ENCODE measurements at places on chromosomes 3 and 15.

- DNase-seq = no peak
Measured at GRCh38 chr3:41115069-41115468, 84.2 kb upstream of the CTNNB1 start.

- no peak for DNase-seq
Measured at GRCh38 chr15:22863356-22863755, 24.9 kb downstream of the NIPA2 start.

DNA sequence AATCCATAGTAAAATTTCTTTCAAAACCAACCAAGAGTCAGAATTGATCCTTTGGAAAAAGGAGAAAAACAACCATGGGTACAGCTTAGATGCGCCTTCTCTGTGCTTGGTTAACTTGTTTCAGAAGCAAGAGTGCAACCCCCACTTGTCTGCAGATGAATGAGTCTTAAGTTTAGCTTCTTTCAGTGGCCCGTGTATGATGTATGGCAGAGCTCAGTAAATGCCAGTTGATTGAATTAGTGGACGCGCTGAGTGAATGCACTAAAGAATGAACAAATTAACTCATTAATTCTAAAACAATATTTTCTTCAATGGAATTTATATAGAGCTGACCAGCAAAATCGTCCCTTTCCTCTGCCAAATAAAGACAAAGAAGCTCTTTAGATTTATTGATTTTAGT lies 67.0 kb upstream of the ARHGEF3 start:
- no peak for DNase-seq

DNA sequence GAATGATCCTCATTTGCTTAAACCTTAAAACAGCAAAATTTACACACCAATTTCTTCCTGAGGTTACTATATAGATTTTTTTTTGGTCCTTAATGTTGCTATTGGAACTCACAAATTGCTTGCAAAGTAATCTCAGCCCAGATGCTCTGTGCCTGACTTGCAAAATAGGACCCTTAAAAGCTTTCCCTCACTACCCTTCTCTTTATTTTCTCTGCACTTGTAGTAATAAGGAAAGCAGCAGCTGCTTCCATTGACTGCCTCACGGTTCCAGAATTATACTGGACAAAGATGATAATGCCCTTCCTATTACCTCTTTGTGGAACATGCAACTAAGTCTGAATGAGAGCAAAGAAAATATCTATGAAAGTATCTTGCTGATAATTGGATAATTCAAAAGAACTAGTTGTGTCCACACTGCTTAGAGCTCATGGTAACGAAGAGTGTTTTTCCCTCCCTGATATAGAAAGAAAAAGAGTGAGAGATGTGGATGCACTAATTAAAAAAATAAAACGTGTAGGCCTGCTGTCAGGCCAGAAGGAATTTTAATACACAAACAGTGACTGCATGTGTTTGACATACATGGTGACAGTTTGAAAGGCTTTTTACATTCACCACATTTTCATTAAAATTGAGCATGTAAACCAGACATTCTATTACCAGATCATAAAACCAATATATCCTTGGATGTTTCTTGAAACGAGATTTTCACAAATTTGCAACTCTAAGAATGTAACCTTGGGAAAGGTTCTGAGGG lies 783.1 kb downstream of the GBE1 start:
- no peak for DNase-seq

- DNase-seq = no peak
Measured at GRCh38 chr15:59165726-59166125, 40.9 kb upstream of the LDHAL6B start.

DNA sequence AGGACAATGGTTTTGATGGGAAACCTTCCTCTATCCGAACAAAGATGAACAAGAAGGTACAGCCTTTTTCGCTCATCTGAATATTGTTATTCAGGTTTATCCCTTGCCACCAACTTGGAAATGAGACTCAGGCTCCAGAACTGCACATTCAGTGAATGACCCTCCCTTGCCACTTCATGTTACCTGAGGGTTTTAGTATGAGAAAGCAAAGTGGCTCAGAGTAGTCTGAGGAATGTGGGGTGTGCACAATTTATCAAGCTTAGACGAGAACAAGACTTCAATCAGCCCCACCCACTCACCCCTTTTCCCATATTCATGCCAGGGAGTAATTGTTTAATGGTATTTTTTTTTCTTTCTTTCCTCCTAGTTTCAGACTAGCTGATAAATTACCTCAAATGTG lies 265.3 kb upstream of the POU1F1 start:
- no peak for DNase-seq

- DNase-seq = no peak
Measured at GRCh38 chr15:38093931-38094330, 158.7 kb upstream of the SPRED1 start.

DNA sequence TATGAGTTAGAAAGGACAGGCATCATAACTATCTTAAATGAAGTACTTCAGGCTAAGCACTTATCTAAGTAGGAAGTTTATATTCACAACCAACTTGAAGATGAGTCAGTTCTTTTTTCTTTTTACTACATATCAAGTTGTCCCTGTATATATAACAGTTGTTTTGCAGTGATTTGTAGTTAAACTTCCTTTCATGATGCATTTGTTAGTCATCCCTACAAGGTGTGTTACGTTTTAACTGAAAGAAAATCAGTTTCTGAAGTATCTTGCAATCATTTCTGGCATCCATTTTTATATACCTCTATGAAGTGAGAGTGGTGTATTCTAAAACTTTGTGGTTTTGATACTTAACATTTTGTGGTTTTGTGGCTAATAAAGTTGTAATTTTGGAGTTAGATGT lies 46.1 kb downstream of the ZFAND6 start:
- DNase-seq = no peak

DNA sequence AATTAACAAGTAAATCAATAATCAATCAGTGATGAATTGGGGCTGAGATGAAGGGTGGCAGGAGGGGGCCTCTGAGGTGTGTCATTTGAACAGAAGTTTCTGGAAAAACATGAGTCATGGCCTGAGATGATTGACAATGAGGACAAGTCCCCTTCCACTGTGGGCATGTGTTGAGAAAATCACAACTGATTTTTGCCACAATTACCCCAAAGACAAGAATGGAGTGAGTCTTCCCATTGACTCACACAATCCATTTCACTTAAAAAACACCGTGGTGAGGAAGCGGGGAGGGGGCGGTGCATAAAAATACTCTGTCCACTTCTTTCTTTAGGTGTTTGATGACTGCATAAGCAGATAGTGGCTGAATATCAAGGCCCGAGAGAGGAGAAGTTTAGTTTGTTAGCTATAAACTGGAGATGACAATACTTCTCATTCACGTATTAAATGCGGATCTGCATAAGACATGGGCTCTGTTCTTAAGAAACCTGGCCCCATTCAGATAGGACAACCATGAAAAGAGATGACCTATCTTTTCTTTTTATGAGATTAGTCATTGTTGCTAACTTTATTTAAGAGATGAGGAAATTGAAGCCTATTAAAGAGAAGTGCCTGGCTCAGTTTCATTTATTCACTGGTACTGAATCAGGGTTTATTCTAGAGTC lies 34.7 kb downstream of the SHC4 start:
- DNase-seq = peak; percentile 3

DNA sequence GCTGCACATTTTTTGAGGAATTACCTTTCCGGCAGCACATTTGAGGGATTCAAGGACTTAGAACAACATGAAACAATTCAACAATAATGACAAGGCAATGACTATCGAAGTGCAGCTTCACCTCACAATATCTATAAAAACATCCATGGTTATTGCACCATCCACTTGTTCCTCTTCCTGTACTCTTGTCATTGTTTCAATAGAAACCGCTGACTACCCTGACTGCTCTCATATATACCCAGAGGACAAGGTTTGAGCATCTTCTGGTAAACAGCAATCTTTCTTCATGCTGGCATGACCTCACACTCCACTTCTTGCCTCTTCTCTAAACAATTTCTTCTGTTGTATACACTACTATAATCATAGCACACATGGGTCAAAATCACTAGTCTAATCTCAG lies 864.9 kb downstream of the FHIT start:
- DNase-seq = no peak

DNA sequence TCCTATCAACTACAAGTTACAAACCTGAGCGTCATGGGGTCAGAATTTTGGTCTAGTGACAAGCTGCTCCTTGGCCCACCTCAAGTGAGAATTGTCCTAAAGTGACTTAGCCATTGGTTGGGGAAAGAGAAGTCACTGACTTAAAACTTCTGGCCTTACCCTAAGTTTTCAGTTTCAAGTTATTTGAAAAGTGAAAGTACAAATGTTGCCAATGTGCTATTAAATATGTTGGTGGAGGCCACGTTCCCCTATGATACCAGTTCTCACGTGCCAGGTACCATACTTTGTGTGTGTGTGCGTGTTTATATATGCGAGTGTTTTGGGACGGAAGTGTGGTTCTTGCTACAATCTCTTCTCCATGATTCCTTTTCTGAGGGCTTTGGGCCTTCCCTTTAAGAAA lies 22.6 kb upstream of the RASGRP1 start:
- no peak for DNase-seq

GRCh38 chr3:72505539-72506405 lies 342.5 kb downstream of the SHQ1 start:
- no peak for DNase-seq

- DNase-seq = no peak
Measured at GRCh38 chr15:49306551-49306950, 116.5 kb upstream of the FGF7 start.

DNA sequence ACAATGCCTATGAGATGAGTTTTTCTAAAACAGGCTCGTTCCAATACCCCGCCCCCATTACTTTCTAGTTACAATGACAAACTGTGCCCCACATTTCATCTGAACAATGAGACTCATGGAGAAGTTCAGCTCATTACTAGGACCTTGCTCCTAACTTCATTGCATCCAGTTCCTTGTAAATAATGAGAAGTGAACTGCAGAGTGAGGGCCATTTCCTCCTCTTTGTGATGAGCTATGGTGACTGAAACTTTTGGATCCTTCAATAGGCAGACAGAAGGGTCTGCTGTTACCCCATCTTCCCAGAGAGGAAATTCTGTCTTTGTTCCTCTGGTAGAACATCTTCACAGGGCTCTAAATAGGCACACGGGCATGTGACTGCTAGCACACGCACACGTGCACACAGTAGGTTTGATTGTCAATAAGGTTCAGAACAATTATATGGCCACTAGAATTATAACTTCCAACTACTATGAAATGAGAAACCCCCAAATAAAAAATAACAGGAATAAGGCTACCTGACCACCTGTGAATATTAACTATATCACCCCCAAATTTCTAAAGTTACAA lies 51.8 kb downstream of the SERP1 start:
- no peak for DNase-seq

Measured in activated CD4-positive, alpha-beta T cell treated with anti-CD3 and anti-CD28 coated beads for 4 hours (primary cell).